Dorsolateral prefrontal cortex (tissue), 122 donors: ENCODE measurements at places on chromosomes 1 and 21.
A peak's percentile ranks its signal among the peaks of the same experiment; 100 is the strongest.

DNA sequence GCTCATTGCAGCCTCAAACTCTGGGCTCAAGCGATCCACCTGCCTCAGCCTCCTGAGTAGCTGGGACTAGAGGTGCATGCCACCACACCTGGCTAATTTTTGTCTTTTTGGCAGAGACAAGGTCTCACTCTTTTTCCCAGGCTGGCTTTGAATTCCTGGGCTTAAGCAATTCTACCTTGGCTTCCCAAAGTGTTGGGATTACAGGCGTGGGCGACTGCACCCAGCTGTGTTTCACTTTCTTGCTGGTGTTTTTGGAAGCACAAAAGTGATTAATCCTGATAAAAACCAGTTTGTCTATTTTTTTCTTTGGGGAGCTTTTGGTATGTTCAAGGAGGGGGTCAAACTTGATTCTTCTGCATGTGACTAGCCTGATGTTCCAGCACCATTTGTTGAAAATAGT lies 19.3 kb downstream of the RNF11 start:
- DNase-seq, result no peak

GRCh38 chr1:44650159-44650831 lies 24.0 kb downstream of the TMEM53 start:
- peak; percentile 42 for DNase-seq

DNA sequence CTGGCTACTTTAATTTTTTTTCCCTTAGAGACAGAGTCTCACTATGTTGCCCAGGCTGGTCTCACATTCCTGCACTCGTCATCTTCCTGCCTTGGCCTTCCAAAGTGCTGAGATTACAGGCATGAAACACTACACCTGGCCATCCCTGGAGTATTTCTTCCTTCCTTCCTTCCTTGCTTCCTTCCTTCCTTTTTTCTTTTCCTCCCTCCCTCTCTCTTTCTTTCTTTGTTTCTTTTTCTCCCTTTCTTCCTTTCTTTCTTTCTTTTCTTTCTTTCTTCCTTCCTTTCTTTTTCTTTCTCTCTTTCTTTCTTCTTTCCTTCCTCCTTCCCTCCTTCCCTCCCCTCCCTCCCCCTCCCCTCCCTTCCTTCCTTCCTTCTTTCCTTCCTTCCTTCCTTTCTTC lies 46.4 kb upstream of the PM20D1 start:
- no peak for DNase-seq

DNA sequence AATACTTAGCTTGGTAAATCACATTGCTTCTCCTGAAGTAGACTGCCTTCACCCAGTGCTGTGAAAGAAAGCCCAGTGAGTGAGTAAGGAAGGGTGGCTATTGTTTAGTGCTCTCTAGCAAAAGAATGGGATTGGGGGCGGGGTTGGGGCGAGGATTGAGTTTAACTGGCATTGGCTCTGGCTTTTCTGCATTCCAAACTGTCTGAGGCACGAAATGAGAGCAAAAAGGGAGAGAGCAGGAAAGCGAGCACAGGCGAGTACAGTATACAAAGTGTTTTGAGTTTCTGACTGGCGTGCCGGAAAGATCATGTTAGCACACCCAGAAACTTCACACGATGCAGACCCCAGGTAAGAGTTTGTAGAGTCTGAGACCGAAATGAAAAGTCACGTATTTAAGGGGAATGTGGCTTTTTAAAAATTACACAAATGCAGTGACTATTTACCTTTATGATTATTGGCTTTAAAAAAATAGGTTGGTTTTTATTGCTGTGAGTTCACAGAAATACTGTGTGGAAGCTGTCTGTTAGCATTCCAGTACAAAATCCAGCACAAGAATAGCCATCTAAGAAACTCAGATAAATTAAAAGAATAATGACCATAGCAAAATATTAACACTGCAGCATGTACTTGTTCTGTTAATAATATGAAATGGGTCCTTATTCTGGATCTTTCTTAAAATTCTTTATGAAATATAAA lies 155.4 kb downstream of the CLEC20A start:
- DNase-seq, result no peak

DNA sequence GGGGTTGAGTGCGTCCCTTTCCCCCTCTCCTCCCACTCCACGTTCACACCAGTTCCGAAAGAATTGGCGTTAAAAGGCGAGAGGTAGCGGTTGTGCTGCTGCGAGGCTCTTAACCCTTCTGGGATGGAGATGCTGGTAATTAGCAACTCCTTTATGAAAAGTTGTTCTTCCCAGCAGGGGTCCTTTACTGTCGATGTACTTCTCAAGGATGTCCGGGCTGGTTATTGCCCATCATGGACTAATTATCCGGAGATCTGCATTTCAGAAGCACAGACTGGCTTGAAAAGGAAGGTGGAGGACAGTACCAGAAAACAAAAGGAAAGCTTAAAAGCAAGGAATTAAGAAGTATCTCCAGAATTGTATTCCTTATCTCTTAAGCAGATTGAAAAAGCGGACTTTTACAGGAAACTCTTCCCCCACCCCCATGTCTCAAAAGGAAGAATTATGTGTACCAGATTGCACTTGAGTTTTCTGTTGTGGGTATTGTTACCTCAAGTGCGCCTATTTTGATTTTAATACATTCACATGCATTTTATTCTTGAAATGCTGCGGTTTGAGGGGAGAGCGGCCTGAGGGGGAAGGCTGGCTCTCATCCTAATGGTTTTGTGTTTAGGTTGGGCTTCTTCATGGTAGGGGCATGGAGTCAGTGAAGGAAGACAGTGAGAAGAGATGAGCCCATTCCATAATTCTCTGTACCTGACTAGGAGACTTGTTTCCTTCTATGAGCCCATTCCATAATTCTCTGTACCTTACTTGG lies 1.5 kb downstream of the AK4 start:
- no peak for DNase-seq

- DNase-seq, result no peak
Observed at GRCh38 chr1:41610361-41610760, 125.9 kb upstream of the EDN2 start.

DNA sequence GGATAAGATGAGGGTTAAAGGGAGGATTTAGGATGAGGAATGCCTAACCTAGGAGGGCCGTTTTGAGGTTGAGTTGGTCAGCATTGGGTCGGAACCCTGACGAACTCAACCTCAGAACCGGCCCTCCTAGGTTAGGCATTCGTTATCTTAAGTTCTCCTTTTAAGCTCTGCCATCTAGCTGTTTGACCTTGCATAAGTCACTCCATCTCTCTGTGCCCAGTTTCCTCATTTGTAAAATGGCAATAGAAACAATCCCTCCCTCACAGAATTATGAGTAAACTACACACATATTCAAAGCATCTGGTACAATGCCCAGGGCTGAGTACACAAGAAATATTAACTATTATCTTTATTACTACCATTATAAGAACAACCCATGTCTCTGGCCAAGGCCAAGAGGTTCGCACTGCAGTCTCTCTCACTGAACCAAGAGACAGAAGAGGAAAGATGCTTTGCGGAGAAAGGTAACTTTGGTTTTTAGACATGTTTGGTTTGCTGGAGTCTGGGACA lies 4.8 kb downstream of the ABCB10 start:
- DNase-seq, result no peak

DNA sequence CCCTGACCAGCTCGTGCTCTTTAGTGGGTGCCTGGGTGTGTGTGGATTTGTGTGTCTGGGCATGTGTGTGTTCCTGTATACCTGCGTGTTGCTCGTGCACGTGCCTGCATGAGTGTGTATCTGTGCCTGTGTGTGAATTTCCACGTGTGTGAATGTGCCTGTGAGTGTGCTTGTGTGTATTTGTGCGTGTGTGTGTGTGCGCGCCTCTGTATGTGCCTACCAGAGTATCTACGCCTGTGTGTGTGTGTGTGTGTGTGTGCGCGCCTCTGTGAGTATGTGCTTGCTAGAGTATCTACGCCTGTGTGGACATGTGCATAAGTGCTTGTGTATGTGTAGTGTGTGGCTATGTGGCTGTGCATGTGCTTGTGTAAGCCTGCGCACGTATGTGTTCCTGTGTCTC lies 691 bp upstream of the SELENBP1 start:
- DNase-seq, result no peak

- no peak for DNase-seq
Observed at GRCh38 chr1:62746086-62746808, 37.7 kb upstream of the ATG4C start.
